ENCODE measurements at places on chromosomes 2 and 18. TPM values are rescaled to one million over a fixed set of nuclear protein-coding genes. Genes with fewer than 3 reads are reported as not detected.

Gene PLCL1
- total RNA-seq: 0.45 TPM

DNA sequence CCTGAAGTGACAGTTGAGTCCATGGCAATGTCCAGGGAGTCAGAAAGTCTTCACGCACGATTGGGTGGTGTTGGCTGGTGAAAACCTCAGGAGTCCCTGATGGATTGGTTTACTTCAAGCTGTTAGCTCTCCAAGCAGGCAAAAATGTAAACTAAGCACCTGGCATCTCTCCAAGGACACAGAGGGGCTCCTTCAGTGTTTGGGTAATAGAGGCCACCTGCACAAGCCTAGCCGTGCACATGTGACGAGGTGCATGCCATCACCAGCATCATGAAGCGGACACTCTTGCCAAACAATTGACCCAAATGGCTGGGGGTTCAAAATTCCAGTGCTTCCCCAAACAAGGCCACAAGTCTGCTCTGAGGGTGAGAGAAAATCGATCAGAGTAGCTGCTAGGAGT, 104.7 kb upstream of the CD302 start:
- H3K4me3 ChIP-seq: peak overlapping the region; percentile 98
- DNase-seq: no peak
- peak overlapping the region; percentile 94 for H3K27ac ChIP-seq
- no peaks in the 10 kb centered on the region for H3K27me3 ChIP-seq
- H3K4me1 ChIP-seq: peaks cover 30% of the 10 kb centered on the region
- peaks cover 19% of the 10 kb centered on the region for H3K36me3 ChIP-seq

DNA sequence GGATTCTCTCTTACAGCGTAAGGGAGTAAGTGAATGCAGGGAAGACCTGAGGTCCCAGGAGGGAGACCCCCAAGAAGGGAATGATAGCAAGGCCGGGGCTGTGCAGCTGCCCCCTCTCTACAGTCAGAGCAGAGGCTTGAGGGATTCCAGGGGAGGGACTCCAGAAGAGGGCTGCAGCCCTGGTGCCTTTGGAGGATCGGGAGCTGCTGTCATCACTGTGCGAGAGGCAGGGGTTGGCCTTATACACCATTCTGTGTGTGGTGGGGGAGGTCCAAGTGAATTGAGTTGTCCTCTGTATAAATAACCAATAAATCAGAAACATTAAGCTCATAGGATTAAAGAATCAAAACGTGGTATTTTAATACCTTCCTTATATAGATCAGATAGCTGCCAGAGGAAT, 114.9 kb downstream of the GLI2 start:
- DNase-seq: no peak
- H3K4me1 ChIP-seq: no peaks in the 10 kb centered on the region
- no peaks in the 10 kb centered on the region for H3K27me3 ChIP-seq
- H3K36me3 ChIP-seq: no peaks in the 10 kb centered on the region
- H3K4me3 ChIP-seq: no peak overlapping the region

DNA sequence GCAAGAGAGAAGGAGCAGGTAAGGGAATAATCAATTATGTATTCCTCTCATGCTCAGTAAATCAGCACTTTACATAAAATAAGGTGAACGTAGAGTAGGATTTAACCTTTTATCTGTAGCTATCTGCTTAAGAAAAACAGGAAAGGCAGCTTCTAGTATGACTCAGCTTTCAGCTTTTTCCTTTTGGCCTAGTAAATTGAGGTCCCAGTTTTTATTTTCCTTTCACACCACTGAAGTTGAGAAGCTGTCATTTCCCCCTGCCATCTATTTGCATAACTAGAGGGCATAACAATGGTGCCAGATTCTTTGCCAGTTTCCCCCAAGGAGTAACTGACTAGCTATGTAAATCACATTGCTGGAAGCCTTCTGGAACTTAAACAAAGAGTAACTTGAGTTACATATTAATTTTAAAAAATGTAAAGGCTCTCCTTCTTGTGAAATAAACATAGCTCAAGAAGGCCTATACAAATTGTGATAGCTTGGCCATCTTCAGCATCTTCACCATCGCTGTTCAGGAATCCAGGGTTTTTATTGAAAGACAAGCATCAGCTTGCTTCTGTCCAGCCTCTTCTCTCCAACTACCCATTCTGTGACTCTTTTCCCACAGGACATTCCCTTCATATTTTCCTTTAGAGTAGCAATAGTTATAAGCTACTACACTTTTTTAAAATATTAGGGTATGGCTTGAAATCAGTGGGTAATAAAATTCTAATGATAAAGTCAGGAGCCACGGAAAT, 97.0 kb downstream of the KYNU start:
- no peak overlapping the region for H3K4me3 ChIP-seq
- no peaks in the 10 kb centered on the region for H3K27me3 ChIP-seq
- no peak overlapping the region for H3K27ac ChIP-seq

Gene PSTPIP2
- 29.2 TPM for total RNA-seq

Gene CCBE1
- total RNA-seq: not detected

- H3K4me1 ChIP-seq: no peaks in the 10 kb centered on the region
- H3K27me3 ChIP-seq: peaks cover 2% of the 10 kb centered on the region
- DNase-seq: no peak
- no peaks in the 10 kb centered on the region for H3K36me3 ChIP-seq
Observed at GRCh38 chr2:239018271-239019182, 170.6 kb downstream of the TWIST2 start.

DNA sequence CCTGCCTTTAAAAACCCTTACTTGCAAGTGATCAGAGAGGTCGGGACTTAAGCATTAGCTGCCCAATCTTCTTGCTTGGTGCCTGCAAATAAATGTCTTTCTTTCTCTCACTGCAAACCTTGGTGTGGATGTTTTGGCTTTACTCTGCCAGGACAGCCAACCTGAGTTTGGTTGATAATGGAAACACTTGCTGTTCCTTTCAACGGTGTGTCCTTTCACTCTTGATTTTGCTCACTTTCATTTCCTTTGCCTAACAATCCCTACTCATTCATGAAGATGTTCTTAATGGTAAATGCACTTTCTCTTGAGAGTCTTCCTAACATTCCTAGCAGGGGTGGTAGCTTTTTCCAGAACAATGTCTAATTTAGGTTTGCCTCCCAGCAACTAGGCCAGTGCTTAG, 366.2 kb downstream of the HRH4 start:
- no peaks in the 10 kb centered on the region for H3K4me1 ChIP-seq
- H3K27ac ChIP-seq: no peak overlapping the region
- no peak overlapping the region for H3K4me3 ChIP-seq
- H3K36me3 ChIP-seq: no peaks in the 10 kb centered on the region
- no peak for DNase-seq
- peaks cover 2% of the 10 kb centered on the region for H3K27me3 ChIP-seq

Gene NAT8
- total RNA-seq: not detected

- no peak overlapping the region for H3K27ac ChIP-seq
- H3K36me3 ChIP-seq: peaks cover 8% of the 10 kb centered on the region
- DNase-seq: no peak
- H3K4me3 ChIP-seq: no peak overlapping the region
- peaks cover 29% of the 10 kb centered on the region for H3K4me1 ChIP-seq
Observed at GRCh38 chr2:65116645-65117044, 13.3 kb downstream of the RAB1A start.

Gene VWC2L
- not detected for total RNA-seq

Gene FAM124B
- total RNA-seq: 0.64 TPM

Gene FSHR
- not detected for total RNA-seq

GRCh38 chr2:230648356-230648755, 64.3 kb upstream of the CAB39 start:
- peaks cover 5% of the 10 kb centered on the region for H3K36me3 ChIP-seq
- DNase-seq: no peak
- H3K27me3 ChIP-seq: no peaks in the 10 kb centered on the region

Gene DSEL
- not detected for total RNA-seq

Gene NTSR2
- not detected for total RNA-seq

Gene GULP1
- not detected for total RNA-seq

GRCh38 chr2:38835015-38835601, 40.6 kb downstream of the DHX57 start:
- peaks cover 21% of the 10 kb centered on the region for H3K36me3 ChIP-seq
- peak; percentile 66 for DNase-seq
- no peak overlapping the region for H3K4me3 ChIP-seq
- no peak overlapping the region for H3K27ac ChIP-seq
- no peaks in the 10 kb centered on the region for H3K27me3 ChIP-seq
- no peaks in the 10 kb centered on the region for H3K4me1 ChIP-seq

DNA sequence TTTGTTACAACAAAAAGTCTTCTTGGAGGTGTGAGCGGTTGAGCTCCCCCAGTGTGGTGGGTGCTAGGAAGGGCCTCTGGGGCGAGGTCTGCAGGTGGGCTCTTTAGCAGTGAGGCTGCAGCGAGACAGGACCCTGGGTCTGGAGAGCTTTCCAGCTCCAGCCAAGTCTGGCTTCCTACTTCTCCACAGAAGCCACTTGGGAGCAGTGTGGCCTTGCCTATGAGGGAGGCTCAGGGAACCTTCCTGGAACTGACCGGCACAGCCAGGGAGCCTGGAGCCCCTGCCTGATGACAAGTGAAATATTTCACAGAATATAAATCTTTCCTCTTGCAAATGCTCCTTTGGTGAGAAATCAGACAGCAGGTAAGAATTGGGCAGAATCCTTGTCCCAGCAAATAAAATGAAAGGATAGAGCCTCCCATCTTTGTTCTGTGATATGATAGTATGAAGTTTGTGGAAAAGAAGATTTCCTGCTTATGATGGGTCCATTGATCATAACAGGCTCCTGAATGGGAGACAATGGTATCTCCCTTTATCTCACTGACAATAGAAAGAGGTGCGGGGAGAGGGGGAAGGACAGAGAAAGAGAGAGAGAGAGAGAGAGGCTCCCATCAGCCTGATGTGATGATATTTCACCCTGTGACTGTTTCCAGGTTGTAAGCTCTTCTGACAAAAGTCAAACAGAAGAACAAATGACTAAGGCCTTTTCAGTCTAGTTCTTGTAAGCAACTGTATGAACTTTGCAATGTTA, 289.8 kb upstream of the SPRED2 start:
- no peak overlapping the region for H3K4me3 ChIP-seq
- no peaks in the 10 kb centered on the region for H3K4me1 ChIP-seq
- no peak for DNase-seq
- no peaks in the 10 kb centered on the region for H3K36me3 ChIP-seq
- H3K27me3 ChIP-seq: peaks cover 2% of the 10 kb centered on the region

Data from activated CD4-positive, alpha-beta T cell treated with anti-CD3 and anti-CD28 coated beads, Interleukin-2, amount 10 ng/mL, durations not matched to agents 24 days and 14 days (primary cell).